H1 (cell line): ENCODE measurements at places on chromosomes 3 and 15. TPM values are rescaled to one million over a fixed set of nuclear protein-coding genes. Genes with fewer than 3 reads are reported as not detected.
A peak's percentile ranks its signal among the peaks of the same experiment; 100 is the strongest.

The ZNF609 gene
- polyA plus RNA-seq: 15.5 and 17.4 TPM in 2 replicates

DNA sequence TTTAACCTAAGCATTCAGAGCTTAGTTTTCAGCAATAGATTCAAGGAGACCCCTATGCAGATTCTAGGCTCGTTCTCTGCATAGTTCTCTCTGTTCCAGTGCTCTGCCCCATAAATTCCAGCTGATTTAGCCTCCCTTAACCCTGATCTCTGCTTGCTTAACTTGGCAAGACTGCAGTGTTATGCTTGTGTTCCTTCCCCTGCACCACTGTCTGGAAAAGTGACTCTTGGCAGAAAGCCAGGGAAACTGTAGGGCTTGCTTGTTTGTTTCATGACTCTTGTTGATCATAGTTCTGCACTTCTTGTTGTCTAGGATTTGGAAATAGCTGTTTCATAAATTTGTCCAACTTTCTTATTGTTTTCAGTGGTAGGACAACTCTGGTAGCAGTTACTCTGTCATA lies 40.1 kb downstream of the ANAPC13 start:
- DNase-seq: peak; percentile 10

- DNase-seq: no peak
These were observed 698 bp downstream of the MELTF start for GRCh38 chr3:197028728-197029510.

GRCh38 chr15:68654786-68655560 lies 76.2 kb downstream of the CORO2B start:
- DNase-seq: no peak

- no peak for DNase-seq
These were observed 486 bp downstream of the LSG1 start for GRCh38 chr3:194671511-194671899.

GRCh38 chr3:134377896-134378295 lies 3.6 kb upstream of the AMOTL2 start:
- DNase-seq: no peak

GRCh38 chr3:16286161-16286560 lies 21.1 kb downstream of the OXNAD1 start:
- DNase-seq: no peak

DNA sequence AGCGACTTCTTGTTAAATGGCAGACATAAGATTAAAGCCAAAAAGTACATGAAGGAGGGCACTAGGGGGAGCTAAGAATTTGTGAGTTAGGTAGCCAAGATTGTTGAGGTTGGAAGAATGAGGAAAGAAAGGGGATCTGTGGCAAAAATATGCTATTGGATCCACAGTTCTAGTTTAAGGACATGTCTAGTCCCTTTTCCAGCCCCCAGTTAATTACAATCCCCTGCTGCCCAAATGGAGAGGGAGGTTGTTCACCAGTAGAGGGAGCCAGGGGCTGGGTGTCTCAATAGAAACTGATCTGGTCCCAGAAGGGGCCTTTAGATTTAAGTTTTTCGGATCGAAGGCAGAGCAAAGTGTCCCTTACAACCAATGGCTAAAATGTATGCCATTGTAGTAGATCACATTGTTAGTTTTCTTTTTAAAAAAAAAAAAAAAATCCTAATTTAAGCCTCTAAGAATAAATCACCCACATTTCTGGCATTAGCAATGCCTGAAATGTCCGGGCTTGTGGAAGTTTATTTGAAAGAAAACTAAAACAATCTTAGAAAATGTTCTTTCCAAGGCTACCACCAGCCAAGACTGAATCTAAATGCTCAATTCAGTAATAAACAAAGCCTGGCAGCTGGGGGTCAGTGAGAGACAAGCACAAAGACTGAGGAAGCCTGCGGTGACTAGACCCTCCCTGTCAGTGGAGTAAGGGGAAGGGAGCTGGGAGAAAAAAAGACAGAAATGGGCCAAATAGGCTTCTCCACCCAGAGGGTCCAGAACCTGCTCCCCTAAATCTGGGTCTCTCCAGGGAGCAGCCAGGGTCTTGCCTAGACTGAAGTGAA lies 7.1 kb downstream of the COL8A1 start:
- no peak for DNase-seq

GRCh38 chr3:121496786-121497185 lies 49.0 kb downstream of the POLQ start:
- no peak for DNase-seq

- DNase-seq: no peak
These were observed 248.0 kb upstream of the P2RY1 start for GRCh38 chr3:152586974-152587373.

DNA sequence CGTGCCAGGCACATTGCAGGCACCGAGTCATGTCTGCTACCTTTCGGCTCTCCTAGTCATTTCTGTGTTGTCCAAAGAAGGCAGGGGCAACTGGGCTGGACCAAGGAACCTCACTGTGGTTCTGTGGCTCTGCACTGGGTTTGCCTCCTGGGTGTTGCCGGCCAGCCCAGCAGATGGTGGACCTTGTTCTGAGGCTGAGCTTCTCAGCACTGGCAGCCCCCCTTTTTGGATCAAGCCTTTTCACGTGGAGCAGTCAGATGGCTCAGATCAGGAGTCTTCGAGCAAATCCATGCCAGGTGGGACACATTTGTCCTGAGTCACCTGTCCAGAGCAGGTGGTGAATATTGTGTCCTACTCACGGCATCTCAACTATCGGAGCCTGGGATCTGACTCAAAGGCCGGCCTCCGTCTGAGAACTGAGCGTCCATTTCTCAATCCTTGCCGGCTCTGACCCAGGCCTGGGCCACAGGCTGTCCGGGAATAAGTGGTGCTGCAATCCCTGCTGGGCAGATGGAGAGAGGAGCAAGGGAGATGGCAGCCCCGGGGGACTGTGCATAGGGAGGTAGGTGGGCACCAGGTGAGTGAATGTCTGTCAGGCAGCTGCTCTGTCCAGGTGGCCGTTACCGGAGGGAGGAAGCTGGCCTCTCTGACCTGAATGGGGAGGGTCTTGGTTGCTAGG lies at the start of gene IL16:
Gene IL16, plus strand, starts transcription at position 304 of the 679 bp plus-strand sequence. CDS start 28,521 bp downstream, outside the sequence.
- no peak for DNase-seq

The GREM1 gene
- 0.12 and 0.33 TPM in 2 replicates for polyA plus RNA-seq

GRCh38 chr3:25587094-25587493 lies 77.6 kb downstream of the TOP2B start:
- no peak for DNase-seq

DNA sequence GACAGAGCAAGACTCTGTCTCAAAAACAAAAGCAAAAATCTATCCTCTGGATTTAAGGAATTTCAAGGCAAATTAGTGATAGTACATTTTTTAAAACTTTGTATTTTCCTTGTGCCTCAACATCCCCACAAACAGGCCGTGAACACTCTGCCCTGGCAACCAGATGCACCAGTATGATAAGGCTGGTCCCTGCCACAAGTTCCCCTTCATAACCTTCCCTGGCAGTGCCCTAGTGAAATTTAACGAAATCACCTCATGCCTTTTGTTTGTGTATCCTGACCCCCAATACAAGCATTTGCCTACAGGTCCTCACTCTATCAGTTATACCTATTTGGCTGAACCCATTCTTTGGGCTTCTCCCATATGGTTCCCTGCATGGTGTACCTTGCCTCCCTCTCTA lies 107.4 kb upstream of the FLNB start:
- DNase-seq: no peak

The NPAP1 gene
- 0.06 and 0.08 TPM in 2 replicates for polyA plus RNA-seq

The PLOD2 gene
- polyA plus RNA-seq: 2.5 and 4.0 TPM in 2 replicates

- no peak for DNase-seq
These were observed 50.0 kb downstream of the DRD3 start for GRCh38 chr3:114128826-114129225.

GRCh38 chr15:63503739-63504246 lies 600 bp upstream of the USP3 start:
- DNase-seq: no peak

DNA sequence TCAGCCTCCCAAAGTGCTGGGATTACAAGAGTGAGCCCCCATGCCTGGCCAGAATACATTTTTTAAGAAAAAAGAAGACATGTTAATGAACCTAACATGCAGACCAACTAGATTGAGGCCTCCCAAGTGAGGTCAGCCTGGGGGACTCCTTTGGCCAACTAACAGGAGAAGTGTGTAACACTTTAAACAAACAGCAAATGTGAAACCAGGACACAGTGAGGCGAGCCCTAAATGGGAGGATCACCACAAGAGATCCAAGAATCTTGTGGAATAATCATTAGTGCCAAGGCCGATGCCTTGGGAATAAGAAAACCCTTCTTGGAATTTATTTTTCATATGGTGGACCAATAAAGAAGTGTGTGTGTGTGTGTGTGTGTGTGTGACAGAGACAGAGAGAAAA lies 73.9 kb downstream of the ATP10A start:
- no peak for DNase-seq
